ENCODE measurements at places on chromosomes 4 and X.

DNA sequence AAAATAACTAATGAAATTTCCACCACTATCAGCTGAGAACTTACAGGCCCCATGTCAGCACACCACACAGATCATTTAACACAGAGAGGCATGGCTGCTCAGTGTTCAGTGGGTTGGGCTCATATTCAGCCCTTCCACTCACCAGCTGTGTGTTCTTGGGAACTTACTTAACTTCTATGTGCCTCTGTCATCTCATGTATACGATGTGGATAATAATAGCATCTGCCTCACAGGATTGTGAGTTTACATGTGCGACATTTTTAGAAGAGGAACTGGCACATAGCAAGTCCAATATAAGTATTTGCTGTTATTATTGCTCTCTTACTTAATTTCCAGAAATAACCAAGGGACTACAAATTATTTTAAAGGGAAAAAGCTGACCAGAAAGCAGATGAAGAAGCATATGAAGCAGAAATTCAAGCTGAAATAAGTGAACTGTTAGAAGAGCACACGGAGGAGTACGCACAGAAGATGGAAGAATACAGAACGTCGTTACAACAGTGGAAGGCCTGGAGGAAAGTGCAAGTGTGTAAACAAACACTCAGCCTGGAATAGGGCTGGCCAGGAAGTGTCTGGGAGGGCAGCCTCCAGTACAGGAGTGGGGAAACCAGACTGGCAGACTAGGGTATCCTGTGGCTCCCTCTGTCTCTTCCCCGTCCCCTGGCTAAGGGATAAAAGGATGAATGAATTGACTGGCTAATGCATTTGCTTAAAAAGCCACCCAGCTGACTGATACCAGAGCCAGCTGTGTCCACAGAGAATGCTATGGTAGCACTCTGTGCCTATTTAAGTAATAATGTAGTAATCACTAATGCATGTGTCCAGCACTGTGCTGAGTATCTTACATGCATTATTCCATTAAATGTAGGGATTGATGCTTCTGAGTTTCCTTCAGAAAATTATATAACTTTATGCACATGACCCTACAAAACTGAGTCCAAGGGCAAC lies 67.1 kb downstream of the CC2D2A start:
- DNase-seq, result no peak

GRCh38 chrX:57951666-57952319 lies 41.5 kb upstream of the ZXDA start:
- no peak for DNase-seq

- no peak for DNase-seq
Observed at GRCh38 chr4:131093303-131093702, 1997.4 kb downstream of the C4orf33 start.

GRCh38 chr4:150771382-150771781 lies 189.4 kb downstream of the MAB21L2 start:
- DNase-seq, result no peak

DNA sequence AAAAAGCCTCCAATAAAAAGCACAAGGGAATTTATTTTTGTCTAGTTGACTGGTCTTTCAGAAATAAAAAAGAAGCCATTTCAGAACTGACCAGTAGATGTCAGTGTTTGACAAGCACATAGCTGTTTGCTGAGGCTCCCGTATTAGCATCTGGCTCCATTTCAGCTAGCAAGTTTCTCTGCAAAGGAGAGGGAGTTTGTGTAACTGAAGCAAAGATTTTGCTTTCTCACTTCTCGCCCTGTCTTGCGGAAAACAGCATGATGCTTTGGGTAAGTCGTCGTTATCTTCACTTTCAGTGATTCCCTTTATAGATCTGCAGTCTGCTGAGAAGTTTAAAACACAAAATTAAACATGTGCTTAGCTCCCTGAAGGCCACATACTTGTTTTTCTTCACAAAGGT lies 85.5 kb downstream of the CT47B1 start:
- DNase-seq, result no peak

DNA sequence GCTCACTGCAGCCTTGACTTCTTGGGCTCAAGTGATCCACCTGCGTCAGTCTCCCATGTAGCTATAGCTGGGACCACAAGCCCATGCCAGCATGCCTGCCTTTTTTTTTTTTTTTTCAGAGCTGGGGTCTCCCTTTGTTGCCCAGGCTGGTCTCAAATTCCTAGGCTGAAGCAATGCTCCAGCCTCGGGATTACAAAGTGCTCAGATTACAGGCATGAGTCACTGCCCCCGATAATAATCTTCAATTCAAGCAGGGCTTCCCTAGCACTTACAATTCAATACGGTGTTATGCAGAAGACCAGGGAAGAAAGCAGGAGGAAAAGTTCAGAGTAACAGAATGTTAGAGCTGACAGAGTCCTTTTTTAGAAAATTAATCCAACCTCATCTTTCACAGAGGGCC lies 26.1 kb downstream of the OTOP1 start:
- no peak for DNase-seq

- DNase-seq, result no peak
Observed at GRCh38 chr4:169189372-169189771, 81.4 kb downstream of the SH3RF1 start.

DNA sequence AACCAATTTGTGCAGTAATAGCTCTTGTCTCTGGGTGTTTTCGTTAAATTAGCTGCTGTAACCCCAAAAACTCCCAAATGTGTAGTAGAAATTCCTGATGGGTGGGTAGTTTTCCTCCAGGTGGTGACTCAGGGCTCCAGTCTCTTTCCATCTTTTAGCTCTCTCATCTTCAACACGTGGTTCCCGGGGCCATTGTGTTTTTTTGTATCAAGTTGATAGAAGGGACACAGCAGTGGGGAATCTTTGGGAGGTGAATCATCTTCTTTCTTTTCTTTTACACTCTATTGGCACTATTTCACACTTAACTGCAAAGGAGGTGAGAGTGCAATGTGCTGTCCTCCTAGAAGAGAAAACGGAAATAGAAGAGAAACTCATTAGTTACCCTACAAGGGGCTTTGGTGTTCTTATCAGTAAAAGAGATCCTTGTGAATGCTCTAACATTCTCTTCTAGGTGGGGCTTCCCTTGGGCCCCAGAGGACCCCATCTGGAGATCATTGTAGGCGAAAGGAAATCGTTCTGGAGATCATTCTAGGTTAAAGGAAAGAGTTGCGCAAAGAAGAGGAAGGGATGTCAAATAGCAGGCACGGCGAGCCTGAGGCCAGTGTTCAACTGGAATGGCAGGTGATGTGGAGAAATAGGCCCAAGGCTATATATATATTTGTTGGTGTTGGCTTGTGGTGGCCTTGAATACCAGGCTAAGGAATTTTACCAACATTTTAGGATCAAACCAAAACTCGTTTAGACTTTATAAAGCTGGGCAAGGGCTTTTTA lies 68.2 kb upstream of the ACSL1 start:
- no peak for DNase-seq

- DNase-seq, result no peak
Observed at GRCh38 chr4:133084421-133084820, 64.7 kb upstream of the PCDH10 start.

GRCh38 chr4:138909587-138909986 lies 106.0 kb upstream of the NOCT start:
- DNase-seq, result no peak

DNA sequence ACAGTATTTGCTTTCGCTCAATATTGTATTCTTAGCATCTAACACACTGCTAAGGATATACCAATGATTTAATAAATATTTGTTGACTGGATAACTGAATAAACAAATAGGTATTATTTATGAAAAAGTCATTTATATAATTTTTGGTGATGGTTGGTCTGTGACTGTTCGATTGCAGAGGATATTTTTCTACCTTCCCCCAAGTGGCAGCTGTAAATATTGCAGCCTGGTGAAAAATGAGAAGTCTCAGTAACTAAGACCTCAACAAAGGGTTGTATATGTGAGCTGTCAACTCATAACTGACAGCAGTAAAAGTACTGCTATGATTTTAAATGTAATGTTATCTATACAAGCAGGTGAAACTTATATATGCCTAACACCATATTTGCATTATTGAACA lies 36.0 kb downstream of the HTR2C start:
- no peak for DNase-seq

GRCh38 chr4:102345795-102346100 lies 466 bp upstream of the SLC39A8 start:
- no peak for DNase-seq

DNA sequence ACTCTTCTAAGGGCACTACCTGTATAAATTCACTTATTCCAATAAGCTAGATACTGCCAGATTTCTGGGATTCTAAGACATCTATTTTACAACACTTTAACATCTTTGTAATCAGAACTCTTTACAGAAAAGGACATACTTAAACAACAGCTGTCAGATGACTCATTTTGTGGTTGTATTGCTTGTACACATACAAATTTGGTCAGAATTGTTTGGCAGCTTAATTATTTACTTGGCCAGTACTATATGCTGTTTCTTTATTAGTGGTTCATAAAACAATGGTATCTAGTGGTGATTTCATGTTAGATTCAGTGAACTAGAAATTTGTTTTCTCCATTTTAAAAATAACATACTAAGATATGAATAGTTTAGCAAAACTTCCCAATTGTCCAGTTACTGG lies 27.2 kb downstream of the PALLD start:
- no peak for DNase-seq

GRCh38 chr4:107006218-107006617 lies 29.9 kb downstream of the DKK2 start:
- no peak for DNase-seq

DNA sequence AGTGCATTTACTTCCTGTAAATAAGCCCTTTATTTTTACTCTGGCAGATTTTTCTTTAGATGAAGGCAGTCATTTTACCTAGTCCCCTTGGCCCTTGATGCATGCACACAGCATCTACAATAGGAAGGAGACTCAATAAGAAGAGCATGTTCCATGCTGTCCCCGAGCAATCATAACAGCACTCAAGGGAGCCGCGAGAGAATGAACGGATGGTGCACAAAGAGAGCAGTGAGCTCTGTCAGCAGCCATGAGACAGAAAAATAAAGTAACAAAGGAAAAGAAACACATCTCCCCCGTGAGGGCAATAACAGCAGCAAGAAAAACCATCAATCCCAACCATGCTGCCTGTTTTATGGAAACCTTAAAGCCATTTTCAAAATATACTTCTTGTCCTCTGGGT lies 11.9 kb downstream of the SMIM31 start:
- no peak for DNase-seq

GRCh38 chrX:22378296-22378695 lies 105.6 kb downstream of the CBLL2 start:
- DNase-seq, result no peak

GRCh38 chrX:118596390-118596789 lies 100.8 kb downstream of the DOCK11 start:
- no peak for DNase-seq

- no peak for DNase-seq
Observed at GRCh38 chr4:117514391-117515175, 429.2 kb upstream of the TRAM1L1 start.

GRCh38 chrX:42530027-42530426 lies 247.9 kb downstream of the PPP1R2C start:
- no peak for DNase-seq

GRCh38 chr4:159685340-159686092 lies 582.6 kb downstream of the RAPGEF2 start:
- DNase-seq, result no peak

GRCh38 chrX:43556207-43556606 lies 99.9 kb upstream of the MAOA start:
- no peak for DNase-seq

DNA sequence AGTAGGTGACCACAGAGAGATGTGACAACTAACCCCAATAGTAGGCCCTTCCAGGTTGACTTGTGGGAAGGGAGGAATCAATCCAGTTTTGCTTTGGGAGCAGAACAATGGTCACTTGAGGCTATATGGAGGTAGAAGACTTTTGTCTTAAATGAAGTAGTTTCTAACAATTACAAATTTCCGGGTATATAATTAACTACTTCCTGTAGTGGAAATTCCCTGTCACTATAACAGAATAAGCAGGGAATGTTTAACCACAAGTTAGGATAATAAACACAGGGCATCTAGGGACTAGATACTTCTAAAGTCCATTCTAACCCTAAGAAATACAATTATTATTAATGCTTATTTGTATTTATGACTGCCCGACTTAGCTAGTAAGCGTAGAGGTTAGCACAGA lies 99.0 kb upstream of the TRPC3 start:
- no peak for DNase-seq

- no peak for DNase-seq
Observed at GRCh38 chr4:129223945-129224344, 128.0 kb downstream of the C4orf33 start.

DNA sequence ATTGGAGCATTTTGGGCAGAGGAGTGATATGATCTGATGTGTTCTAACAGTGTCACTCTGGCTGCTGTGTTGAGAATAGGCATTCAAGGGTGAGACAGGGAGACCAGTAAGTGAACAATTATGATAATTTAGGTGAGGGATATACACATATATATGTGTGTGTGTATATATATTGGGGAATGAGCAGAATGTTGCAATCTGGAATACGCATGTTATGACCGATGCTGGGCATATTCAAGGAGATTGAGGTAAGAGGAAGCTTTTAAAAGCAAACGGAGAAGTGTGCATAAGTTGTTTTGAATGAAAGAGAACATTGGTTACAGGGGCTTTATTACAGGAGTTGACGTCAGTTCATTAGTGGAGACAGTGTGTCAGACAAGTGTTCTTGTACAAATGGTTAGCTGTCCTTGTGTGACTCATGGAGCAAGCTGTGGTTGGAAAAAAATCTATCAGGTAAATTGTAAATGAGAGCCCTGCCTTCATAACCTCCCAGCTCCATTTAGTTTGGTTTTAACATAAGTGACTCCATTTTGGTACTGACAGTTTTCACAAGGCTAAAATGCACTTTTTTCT lies 442.5 kb upstream of the LCORL start:
- DNase-seq, result no peak

- no peak for DNase-seq
Observed at GRCh38 chrX:111353793-111354192, 58.2 kb downstream of the DCX start.

GRCh38 chr4:66606908-66607307 lies 936.6 kb upstream of the EPHA5 start:
- no peak for DNase-seq

GRCh38 chrX:34658326-34658725 lies 1.2 kb upstream of the TMEM47 start:
- DNase-seq, result no peak

GRCh38 chr4:113144091-113144490 lies 94.6 kb downstream of the ANK2 start:
- DNase-seq, result no peak

GRCh38 chr4:80172203-80172602 lies 25.1 kb upstream of the PRDM8 start:
- DNase-seq, result no peak

DNA sequence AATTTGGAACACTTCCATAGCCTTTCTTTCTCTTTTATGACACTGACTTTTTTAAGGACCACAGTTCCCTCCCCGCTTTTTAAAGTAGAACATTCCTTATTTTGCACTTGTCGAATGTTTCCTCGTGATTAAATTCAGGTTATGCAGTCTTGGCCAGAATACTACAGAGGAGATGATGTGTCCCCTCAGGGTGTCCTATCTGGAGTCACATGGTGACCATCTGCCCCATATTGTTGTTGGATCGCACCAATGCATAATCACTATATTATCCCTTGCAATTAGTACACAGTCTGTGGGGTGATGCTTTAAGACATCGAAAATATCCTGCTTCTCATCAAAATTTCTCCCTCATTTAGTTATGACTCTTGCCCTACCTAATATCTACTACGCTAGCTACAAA lies 27.4 kb downstream of the WDFY3 start:
- no peak for DNase-seq

- no peak for DNase-seq
Observed at GRCh38 chr4:15253349-15253748, 174.5 kb upstream of the C1QTNF7 start.
